ENCODE measurements at places on chromosomes 2 and 18. TPM values are rescaled to one million over a fixed set of nuclear protein-coding genes. Genes with fewer than 3 reads are reported as not detected.

PLGLB2 gene
- 2.8 TPM for total RNA-seq

MYO5B gene
- total RNA-seq, result 0.12 TPM

CD28 gene
- total RNA-seq, result 133 TPM

PMAIP1 gene
- total RNA-seq, result 57.2 TPM

REG3A gene
- total RNA-seq, result not detected

SP100 gene
- total RNA-seq, result 161 TPM

ASB18 gene
- total RNA-seq, result not detected

ANKRD62 gene
- not detected for total RNA-seq

TWSG1 gene
- 11.3 TPM for total RNA-seq

ASTL gene
- 2.9 TPM for total RNA-seq
